ENCODE measurements at places on chromosomes 5 and 9.
A peak's percentile ranks its signal among the peaks of the same experiment; 100 is the strongest.

GRCh38 chr5:133868946-133869518 lies 99.4 kb downstream of the C5orf15 start:
- DNase-seq: peak; percentile 76

GRCh38 chr9:97518909-97519307 lies 17.4 kb downstream of the TMOD1 start:
- DNase-seq: no peak

- DNase-seq: no peak
Measured at GRCh38 chr9:88922091-88922490, 69.2 kb upstream of the S1PR3 start.

DNA sequence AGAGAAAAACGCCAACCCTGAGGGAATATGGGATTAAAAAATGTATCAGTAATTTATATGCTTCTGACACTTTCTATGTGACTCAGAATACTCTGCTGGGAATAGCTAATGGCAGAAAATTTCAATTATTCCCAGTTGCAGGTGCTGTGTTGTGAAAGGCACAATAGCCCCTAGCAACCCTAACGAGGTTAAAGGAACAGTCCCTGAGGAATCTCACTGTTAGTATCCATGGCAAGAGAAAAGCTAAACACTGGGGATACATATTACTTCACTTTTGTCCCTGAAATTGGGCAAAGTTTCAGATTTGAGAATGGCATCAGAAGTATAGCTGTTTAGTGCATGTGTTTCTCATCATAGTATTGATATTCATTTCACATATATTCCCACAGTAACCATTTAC lies 555.0 kb downstream of the RAB3C start:
- DNase-seq: no peak

DNA sequence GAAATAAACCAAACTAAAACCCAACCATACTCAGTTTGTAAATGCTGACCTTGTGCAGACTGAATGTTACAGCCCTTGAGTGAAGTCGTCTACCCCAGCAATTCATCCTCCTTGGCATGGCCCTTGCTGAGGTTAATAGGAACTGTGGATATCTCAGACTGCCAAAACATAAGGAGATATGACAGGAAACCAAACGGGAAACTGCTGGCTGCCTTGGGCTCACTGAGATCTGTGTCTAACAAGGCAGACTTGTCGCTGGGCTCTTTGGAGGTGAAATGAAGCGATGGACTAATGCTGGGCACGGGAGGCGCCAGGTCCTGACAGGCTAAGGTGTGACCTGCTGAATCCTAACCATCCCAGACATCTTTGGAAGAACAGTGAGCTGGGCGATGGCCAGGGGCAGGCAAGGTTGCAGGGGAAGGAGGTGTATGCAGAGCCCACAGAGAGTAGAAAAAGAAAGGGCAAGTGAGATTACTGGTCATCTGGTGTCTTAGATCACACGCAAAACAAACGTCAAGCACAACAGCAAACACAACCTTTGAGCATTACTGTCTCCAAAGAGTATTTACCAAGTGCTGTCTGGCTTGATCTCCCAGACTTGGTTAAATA lies 44.6 kb upstream of the ALDH1A1 start:
- DNase-seq: no peak

- DNase-seq: peak; percentile 27
Measured at GRCh38 chr9:133235549-133236222, 26.6 kb upstream of the OBP2B start.

- no peak for DNase-seq
Measured at GRCh38 chr5:43523662-43524072, 8.7 kb upstream of the C5orf34 start.

GRCh38 chr5:168663276-168664004 lies 84.3 kb upstream of the PANK3 start:
- no peak for DNase-seq

DNA sequence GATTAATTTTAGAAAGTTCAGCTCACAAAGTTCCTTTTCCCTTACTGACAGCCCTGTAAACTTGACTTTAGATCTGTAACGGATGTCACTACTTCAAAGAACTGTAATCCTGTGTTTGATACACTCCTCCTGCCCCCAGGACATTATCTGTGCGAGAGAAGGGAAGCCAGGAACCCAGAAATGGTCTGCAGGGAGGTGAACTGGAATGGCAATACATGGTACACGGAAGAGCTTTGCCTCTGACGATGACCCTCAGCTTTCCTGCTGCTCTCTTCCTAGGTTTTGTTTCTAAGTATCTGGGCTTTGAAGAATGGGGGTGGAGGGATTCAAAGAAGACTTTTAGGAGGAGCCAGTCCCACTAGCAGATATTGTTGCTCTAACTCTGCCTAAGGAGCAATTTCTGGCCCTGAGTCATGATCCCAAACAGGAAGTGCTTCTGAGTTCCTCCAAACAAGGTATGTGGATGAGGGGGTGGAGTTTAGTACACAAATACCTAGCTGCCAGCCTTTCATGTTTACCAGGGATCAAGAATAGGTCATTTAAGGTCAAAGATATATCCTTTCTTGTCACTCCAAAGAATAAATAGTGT lies 43.4 kb upstream of the TMC1 start:
- peak; percentile 40 for DNase-seq

DNA sequence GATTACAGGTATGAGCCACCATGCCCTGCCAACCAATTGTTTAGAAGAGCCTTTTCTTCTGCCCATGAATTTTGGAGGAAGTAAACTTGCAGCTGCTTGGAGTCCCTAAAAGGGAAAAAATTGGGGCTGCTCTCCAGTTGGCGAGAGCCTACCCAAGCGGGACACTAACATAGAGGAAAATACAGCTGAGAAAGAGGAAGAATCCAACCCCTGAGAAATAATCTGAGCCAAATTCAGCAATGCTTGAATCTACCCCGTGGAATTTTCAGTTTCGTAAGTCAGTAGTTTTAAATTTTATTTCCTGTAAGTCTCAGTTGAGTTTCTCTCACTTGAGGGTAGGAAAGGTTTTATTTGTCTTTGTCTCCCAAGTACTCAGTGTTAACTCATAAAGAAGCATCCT lies 30.4 kb upstream of the UBTD2 start:
- DNase-seq: no peak

DNA sequence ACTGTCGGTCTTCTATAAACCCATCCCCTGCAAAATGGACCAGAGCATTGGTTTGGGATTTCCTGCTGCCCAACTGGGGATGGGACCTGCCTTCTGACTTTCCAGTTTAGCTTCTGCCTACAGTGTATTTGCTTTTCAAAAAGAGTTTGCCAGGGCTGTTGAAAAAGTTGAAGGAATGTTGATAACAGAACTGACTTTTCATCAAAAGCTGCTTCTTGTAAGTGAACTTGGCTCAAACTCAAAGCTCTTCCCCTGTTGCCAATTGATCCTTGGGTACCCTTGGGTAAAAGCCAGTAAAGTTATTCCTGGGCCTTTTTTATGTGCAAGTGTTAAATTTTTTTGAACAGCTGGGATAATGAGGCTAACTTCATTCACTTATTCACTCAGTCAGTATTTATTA lies 142.9 kb upstream of the SLC30A5 start:
- no peak for DNase-seq

GRCh38 chr5:100479079-100479688 lies 56.0 kb upstream of the FAM174A start:
- DNase-seq: peak; percentile 30

GRCh38 chr5:142671801-142672200 lies 14.1 kb downstream of the FGF1 start:
- DNase-seq: no peak

- DNase-seq: no peak
Measured at GRCh38 chr5:141919218-141920119, 4.2 kb upstream of the DELE1 start.

GRCh38 chr9:135248111-135248510 lies 160.6 kb downstream of the OLFM1 start:
- no peak for DNase-seq

GRCh38 chr9:16236311-16236710 lies 634.2 kb downstream of the BNC2 start:
- no peak for DNase-seq

DNA sequence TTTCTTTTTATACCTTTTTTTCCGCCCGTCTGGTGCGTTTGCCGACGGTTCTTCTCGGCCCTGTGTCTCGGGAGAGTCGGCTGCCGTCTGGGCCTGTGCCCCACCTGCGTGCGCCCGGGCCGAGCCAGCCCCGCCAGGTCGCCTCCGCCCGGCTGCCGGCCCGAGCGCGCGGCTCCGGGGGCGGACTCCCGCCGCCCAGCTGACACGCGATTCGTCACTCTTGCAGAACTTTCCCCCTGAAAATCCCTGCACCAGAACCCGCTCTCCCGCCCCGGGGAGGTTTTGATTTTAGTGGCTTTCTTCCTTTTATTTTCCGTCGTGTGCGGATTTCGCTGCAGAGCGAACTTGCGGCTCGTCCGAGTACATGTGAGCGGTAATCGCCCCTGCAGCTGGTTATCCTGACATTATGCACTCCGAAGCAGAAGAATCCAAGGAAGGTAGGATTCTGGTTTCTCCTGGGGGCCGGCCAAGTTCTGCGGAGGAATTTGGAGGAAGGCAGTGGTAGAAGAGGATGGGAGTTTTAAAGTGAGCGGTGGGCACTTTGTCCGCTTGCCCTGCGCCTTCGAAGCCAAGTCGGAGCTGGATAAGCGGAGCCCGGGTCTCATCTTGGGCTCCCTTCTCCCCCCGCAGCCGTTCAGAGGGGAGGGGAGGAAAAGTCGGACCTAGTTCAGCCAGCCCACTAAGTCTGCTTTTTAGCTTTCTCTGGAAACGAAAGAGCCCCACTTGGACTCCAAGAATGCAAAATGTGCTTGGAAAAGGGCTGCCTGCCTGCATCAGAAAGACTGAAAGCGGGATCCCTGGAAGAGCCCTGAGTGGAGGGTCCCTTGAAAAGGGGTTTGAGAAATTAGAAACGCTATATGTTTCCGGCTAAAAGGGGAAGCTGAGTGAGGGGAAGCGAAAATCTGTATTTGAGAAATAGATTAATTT lies at the start of gene TNFAIP8:
TSS of gene TNFAIP8 (plus strand) at position 335 of the 927 bp plus-strand sequence. CDS start at position 407, 72 bp downstream.
- DNase-seq: peak; percentile 82

DNA sequence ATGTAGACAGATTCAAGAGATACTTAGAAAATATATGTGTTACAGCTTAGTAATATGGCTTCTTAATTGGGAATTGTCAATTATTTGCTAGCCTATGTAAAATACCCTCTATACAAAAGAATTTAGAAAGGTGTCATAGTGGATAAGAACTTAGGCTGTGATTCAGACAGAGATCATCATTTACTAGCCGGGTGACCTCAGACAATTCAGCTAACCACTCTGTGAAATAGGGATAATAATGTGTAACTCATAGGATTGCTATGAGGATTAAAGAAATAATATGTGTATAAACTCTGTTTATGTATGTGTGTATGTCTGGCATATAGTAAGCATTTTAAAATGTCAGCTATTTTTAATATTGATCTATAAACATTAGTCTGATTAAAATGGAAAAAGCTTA lies 5.9 kb upstream of the LARS1 start:
- no peak for DNase-seq

DNA sequence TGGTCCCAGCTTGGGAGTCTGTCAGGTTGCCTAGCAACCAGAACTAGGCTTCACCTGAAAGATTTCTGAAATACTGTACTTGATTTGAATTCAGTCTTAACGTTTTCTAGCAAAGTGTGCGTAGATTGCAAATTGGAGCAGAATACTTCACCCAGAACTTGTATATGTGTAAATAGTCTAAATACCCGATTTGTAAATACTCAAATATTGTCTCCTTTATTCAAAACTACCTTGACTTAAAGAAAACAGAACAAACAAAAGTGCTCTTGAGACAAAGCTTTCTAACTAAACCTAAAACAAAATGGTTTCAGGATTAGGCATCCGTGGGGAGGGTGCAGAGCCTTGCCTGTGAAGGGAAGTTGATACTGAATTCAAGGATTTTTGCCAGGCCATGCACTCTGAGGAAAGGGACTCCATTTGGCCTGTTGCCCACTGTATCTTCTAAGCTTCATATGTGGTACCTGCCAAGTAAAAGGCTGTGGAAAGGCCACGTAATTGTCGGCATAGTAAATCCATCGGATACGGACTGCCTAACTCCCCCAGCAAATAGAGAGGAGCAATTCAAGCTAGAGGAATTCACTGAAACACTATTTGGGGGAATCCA lies 744 bp upstream of the HMGCS1 start:
- DNase-seq: no peak

DNA sequence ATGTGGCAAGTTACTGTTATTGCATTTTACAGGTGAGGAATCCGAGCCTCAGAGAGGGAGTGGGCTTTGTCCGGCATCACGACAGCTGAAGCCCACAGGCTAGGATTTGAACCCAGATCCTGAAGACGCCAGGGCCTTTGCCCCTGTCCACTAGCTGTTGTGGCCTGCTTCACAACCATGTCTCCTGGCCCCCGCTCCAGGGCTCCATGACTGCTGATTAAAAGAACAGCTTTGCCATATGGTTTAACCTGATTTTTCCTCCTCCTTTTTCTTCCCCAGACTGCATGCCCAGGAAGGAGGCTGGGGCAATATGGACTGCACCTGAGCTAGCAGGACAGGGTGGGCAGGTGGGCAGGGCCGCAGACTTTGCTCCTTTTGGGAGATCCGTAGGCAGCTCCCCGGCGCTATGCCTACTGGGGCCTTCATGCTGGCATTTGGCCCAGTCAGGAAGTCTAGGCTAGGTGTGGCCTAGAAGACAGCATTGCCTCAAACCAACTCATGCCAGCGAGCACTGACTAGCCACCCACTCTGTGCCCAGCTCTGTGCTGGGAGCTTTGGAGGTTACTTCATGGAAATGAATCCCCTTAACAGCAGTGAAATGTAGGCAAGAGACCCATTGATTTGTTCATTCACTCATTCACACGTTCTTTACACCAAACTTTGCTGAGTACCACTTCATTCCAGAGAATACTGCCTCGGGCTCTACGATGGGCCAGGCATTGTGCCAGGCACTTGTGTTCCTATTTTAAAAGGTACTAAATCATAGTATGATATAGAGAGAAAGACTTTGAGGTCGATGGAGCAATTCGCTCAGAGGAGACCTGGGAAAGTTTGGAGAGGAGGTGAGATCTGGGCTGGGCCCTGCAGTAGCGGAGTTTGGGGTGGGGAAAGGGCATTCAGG lies 94.3 kb upstream of the CPEB4 start:
- no peak for DNase-seq

DNA sequence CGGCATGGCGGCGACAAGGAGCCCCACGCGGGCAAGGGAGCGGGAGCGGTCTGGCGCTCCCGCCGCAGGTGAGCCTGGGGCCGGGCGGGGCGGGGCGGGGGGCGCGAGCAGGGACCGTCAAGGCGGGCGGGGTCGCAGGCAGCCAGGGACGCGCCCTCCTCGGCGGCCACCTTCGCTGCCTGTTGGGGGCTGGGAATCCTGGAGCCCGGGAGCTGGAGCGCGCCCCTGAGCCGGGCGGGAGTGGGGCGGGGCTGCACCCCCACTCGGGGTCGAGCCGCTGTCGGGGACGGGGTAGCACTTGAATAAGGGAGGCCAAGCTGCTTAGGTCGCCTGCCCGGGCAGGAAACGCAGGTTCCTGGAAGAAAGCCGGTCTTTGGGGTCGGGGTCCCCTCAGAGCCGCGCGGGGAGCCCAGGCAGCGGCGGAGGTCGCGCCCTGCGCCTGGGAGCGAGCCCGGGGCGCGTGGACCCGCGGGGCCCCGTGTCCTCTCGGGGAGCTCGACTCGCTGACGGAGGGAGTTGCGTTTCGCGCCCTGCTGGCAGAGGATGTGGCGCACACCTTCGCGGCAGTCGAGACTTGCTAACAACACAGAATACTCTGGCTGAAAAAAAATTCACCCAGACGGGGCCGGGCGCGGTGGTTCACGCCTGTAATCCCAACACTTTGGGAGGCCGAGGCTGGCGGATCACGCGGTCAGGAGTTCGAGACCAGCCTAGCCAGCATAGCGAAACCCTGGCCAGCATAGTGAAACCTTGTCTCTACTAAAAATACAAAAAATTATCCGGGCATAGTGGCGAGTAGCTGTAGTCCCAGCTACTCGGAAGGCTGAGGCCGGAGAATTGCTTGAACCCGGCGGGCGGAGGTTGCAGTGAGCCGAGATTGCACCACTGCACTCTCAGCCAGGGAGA lies 552 bp downstream of the OTULINL start:
- DNase-seq: peak; percentile 68

GRCh38 chr5:10876006-10876744 lies 115.1 kb upstream of the DAP start:
- DNase-seq: no peak
